NCI-H524 (cell line): ENCODE measurements at places on chromosomes 7 and 10.
A peak's percentile ranks its signal among the peaks of the same experiment; 100 is the strongest.

DNA sequence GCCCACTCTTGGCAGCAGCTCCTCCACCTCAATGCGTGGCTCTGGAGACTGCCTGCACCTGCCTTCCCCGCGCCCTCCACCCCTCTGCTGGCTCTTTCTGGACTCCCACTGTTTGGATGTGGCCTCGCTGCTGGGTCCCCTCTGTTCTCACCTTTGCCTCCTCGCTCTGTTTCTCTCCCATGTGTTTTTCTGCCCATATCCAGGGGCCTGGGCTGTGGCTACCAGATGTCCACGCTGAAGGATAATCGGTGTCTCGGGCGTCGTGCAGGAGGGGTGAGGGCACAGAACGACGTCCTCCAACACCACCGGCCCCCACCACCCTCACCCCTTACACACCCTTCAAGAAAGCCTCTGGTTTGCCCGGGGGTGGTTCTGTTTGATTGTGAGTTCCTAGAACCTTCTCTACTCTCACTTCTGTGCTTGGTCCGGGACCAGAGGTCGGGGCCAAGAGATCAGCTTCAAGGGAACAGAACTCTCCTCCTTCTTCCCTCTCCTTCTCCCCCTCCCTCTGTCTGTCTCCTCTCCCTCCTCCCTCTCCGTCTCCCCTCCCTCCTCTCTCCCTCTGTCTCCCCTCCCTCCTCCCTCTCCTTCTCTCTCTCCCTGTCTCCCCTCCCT lies 31.7 kb downstream of the AP5Z1 start:
- no peak for DNase-seq

DNA sequence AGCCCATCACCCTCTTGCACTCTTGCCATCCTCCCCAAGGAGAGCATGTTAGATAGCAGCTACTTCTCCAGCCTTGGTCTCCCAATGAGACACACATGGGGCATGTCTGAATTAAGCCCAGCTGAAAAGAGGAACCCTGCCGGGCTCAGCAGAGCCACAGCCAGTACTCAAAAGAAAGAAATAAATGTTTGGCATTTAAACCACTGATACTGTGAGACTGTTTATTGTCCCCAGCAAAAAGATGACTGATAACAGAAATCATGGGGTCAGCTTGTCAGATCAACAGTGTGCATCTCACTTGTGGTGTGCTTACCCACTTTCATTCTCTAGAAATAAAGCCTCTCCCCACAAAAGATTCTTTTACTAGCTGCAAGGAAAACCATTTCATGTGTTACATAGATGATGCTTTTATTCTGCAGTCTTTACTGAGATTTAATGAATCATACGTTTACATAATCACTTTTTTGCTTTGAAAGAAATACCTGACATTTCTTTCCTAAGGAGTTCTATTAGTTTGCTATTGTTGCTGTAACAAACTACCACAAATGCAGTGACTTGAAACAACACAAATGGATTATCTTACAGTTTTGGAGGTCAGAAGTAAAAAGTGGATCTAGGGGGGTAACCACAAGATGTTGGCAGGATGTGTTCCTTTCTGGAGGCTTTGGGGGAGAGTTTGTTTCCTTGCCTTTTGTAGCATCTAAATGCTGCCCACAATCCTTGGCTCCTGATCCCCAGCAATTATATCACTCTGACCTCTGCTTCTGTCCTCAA lies 20.9 kb downstream of the ANKRD7 start:
- no peak for DNase-seq

DNA sequence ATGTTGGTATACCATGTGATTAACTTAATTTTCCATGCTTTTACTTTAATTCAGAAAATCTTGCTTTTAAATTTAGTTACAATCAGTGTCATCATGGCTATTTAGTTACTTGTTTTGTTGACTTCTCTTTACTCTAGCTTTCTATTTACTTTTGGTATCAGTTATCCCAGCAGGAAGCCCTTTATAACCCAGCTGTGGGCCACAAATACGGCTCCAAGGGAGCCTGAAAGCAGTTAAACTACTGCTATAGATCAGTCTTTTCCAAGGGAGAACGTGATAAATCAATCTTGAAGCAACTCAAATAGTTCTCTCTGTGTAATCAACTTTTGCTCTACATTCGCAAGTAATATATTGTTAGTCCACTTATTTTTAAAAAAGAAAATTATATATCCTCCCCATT lies 287.4 kb downstream of the CACNA2D1 start:
- no peak for DNase-seq

GRCh38 chr7:47816647-47817046 lies 131.6 kb downstream of the PKD1L1 start:
- no peak for DNase-seq

DNA sequence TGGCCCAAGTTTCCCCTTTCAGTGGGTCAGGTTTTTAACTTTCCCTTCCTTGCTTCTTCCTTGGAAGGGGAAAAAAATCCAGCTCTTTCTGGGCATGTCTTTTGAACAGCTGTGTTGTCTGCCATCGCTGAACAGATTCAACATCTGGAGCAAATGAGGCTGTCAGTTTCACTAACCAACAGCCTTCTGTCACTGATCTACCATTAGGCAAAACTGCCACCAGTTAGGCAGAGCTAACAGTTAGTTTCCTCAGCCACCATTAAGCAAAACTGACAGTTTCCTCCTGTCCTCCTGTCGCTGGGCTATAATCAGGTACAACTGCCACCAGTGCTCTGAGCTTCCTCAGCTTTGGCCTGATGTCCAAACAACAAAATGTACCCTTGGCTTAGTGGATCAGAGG lies 81.9 kb downstream of the NPTX2 start:
- DNase-seq = no peak

DNA sequence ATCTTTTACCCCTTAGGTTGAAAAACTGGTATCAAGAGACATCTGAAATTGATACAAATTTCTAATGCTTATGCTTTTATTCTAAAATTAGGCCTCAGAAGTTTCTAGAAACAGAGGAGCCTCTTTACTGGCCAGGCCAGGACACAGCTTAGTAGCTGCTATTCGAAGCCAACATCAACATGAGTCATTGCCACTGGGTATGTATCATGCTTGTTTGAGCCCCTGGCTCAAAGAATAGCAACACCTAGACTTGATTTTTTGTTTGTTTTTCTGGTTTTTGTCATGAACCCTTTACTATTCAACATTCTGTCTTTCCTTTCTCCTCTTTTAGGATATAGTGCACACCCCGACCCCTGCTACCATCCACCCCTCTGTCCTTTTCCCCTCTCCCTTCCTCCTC lies 90.9 kb upstream of the STK17A start:
- DNase-seq = no peak

- no peak for DNase-seq
Measured at GRCh38 chr10:25978771-25979170, 44.7 kb downstream of the MYO3A start.

GRCh38 chr7:73618538-73618937 lies 5.8 kb downstream of the MLXIPL start:
- peak; percentile 87 for DNase-seq

- no peak for DNase-seq
Measured at GRCh38 chr7:156527458-156527890, 113.1 kb upstream of the RNF32 start.

- DNase-seq = peak; percentile 25
Measured at GRCh38 chr7:29274146-29275017, 79.8 kb downstream of the CHN2 start.

- DNase-seq = no peak
Measured at GRCh38 chr10:42984035-42984610, 92.7 kb upstream of the RET start.

DNA sequence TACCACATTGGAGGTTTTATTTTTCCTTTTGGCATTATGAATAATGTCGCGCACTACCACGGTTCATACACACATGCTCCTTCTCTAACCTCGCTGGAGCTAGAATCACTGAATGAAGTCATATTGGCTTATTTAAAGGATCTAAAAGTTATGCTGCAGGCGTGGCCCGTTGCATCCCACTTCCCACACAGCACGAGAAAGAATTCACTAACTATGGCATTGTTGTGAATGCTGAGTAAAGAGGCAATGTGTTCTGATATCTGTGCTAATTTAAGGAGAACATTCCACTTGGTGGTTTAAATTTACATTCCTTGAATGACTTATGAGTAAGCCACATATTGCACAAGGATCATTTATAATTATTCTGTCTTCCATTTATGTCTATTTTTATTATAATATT lies 20.7 kb downstream of the TCERG1L start:
- DNase-seq = no peak
